ENCODE measurements at places on chromosomes 3 and 15.
A peak's percentile ranks its signal among the peaks of the same experiment; 100 is the strongest.

GRCh38 chr15:80615783-80616391 lies 79.2 kb upstream of the ABHD17C start:
- no peak for DNase-seq

DNA sequence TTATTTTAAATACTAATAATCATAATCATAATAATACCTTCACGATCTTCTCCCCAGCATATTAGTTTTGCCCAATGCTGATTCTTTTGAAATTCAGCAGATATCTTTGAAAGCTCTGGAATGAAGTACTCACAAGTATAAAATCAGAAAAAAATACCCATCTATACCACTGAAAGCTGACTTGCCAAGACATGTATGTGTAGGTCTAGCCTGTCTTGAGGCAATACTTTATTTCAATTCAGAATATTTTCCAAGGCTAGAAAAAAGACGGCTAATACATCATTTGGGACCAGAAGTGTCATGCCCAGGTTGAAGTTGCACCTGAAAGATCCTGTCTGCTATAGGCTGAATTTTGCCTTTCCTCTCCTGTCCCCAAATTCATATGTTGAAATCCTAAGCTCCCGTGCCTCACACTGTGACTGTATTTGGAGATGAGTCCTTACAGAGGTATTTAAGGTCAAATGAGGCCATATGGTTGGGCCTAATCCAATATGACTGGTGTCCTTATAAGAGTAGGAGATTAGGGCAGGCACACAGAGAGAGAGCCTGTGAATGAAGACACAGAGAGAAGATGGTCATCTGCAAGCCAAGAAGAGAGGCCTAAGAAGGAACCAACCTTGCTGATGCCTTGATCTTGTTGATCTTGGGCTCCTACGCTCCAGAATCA lies 255.9 kb upstream of the CMC1 start:
- no peak for DNase-seq

GRCh38 chr15:44535523-44536301 lies 1.2 kb upstream of the EIF3J start:
- DNase-seq: no peak

DNA sequence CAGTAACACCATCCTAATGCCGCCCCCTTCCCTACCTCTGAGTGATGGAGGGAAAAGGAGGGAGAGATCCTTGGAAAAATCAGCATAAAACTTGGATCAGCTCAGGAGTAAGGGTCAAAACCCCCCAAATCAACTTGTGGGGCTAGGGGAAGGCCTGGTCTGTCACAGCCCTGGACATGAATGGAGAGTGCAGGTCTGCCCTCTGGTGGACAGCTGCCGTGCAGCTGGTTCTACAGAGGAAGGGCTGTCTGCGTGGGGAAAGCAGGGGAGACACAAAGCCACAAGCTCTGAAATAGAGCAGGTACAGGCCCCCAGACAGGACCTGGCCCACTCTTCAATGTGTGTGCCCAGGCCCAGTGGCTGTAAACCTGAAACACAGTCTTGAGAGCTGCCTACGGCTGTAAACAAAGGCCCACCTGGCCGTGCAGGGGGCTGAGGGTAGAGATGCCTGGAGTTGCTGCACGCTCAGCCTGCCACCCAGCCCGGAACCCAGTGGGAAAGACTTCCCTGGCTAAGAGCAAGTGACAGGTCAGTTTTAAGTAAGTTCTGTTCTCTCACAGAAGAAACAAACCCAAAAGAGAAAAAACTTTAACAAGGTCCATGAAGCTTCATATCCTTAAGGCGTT lies 16.4 kb downstream of the CLK3 start:
- peak; percentile 86 for DNase-seq

DNA sequence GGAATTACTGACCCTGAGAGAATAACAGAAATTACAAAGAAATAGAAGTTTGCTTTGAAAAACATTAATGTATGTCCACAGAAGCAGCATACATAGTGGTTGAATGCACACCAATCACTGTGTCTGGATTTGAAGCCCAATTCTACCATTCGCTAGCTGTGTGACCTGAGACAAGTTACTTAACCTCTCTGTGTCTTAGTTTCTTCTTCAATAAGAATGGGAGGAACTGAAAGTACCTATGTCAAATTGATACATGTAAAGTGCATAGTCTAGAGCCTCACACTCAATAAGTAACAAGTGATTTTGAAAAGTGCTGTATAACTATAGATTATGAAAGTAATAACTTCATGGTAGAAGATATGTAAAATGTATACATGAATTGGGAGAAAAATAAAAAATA lies 457.8 kb downstream of the FOXP1 start:
- DNase-seq: no peak

- no peak for DNase-seq
Measured at GRCh38 chr3:40584625-40585189, 59.9 kb downstream of the ZNF621 start.

DNA sequence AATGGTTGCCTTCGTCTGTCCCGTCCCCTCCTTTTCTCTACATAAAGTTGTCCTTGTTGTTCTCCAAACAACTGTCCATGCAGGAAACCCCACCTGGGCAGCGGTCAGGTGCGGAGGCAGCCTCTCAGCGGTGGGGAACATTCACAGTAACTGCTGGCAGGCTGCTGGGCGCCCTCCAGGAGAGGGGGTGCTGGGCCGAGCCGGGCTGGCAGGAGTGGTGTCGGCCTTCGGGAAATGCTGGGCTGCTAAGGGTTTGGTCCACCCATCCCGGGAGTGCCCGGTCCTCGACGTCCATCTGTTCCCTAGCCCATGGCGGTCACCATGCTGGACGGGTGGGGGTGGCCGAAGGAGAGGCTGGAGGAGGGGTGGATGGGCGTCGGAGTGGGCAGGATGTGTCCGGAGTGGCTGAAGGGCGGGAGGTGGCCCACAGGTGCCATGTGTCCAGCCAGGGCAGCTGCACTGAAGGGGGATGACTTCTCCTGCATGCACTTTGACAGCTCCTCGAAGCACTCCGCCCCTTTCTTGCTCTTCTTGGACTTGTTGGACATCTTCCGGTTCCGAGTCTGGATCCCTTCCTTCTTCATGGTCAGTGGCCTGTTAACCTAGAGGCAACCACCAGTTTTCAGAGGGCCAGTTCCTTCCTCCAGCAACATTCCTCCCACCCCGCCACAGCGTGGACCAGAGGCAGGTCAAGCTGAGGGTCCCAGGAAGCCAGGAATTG lies 12.1 kb downstream of the GATA2 start:
- DNase-seq: no peak

DNA sequence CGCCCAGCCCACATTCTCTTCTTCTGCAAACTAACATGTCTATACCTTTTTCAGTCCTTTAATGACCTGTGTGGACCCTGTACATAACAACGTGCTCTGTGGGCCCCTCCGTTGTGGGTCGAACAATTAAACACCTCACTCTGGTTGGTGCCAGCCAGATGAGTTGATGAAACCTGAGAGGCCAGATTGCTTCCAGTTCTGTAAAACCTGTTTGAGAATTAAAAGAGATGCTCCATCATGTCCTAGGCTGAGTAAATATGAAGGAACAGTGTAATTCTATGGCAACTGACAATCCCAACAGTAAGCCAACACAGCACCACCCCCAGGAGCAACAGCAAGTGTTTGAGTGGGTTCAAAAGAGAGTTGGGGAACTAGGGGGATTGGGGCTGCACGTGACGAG lies 5.7 kb upstream of the THBS1 start:
- DNase-seq: no peak

DNA sequence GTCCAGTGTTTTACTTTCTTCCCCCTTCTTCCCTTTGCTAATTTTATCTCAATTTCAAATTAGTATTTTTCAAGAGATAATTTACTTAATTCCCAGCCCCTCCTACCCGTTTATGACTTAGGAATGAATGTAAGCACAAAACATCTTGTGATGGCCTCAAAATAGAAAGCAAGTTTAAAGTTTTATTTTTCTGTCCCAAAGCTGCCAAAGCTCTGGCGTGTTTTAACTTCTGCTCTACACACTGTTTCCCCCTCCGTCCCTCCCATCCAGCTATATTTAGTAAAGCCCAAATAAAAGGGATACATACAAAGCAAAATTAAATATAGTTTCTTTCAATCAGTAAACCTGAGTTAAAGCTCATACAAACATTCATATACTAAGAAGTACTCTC lies 59.9 kb downstream of the IGF2BP2 start:
- DNase-seq: no peak

GRCh38 chr15:35712956-35713355 lies 167.0 kb upstream of the DPH6 start:
- no peak for DNase-seq

GRCh38 chr3:83317605-83318004 lies 1556.2 kb upstream of the GBE1 start:
- DNase-seq: no peak

DNA sequence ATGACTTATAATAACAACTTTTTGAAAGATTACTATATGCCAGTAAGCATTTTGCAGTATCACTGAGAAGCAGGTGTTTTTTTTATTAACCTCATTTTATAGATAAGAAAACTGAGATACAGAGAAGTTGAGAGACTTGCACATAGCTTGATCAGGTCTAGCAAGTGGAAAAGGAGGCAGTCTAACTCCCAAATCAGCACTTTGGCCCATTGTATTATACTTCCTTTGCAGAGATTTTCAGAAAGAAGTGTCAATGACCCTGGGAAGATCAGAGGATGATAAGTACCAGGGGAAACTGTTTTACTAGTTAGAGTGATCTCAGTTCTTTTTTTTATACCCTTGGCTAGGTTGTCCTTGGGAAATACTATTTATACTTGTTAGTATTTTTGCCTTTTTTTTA lies 358.7 kb downstream of the SQOR start:
- no peak for DNase-seq

DNA sequence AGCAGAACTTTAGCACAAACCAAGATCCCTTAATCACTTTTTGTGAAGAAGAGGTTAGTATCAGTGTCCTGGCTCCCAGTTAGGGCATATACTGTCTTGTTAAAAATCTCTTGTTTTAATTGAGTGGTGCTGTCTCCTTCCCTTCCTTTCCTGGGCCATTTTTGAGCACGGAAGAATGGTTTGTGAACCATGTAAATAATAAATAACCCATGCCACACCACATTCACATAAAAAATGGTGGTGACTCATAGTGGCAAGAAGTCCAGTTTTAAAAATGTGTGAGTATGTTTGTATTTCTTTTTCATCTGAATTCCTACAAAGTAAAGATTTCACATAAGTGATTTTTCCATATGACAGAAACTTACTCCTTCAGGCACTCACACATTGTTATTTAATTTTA lies 59.1 kb upstream of the SPRED1 start:
- no peak for DNase-seq

GRCh38 chr15:39165020-39165706 lies 415.7 kb upstream of the THBS1 start:
- no peak for DNase-seq

- no peak for DNase-seq
Measured at GRCh38 chr15:44729408-44730127, 6.8 kb upstream of the TRIM69 start.

DNA sequence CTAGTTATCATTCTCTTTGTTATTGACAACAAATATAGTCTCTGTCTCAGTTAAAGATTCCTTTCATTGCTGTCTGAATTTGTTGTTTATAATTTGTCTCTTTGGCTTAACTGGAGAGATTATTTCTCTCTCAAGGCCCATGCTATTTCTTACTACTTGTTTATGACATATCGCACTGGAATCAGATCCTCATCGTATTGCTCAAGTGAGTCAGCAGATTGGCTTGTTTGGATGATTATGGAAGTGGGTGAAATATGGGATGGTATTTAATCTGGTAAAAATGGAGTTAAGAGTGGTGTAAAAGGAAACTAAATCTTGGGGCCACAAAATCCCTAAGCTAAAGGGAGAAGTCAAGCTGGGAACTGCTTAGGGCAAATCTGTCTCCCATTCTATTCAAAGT lies 613.1 kb downstream of the SI start:
- no peak for DNase-seq

- DNase-seq: no peak
Measured at GRCh38 chr3:184259878-184260723, 1.3 kb downstream of the CAMK2N2 start.

GRCh38 chr3:172342097-172342659 lies 106.1 kb downstream of the GHSR start:
- DNase-seq: no peak

DNA sequence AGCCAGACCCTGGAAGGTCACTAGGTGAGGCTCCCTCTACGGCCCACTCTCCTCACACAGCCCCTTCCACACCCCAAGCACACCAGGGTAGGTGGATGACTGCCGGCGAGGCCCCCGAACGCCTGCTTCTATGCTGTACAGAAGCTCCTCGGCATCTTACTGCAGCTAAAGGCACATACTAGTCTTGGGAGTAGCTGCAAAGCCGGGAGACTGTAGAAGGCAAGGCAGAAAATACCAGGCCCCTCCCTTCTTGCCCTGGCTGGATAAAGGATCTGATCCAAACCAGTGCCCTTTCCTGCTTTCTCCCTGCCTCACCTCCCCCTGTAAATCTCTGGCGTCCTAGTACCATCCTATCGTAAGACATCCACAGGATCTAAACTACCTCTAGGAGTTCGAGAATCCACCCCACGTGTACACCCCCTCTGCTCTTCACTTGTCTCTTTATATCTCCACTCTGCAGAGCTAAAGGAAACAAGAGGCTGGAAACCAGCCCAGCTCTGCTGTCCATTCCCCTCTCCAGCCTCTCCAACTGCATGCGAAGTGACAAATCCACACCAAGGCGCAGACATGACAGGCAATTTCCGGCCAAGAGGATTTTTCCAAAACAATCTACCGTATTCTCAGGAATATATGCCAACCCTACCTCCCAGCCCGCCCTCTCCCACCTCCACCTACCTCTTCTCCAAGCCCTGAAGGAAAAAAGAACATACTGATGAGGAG lies 11.8 kb downstream of the TNK2 start:
- no peak for DNase-seq

- DNase-seq: no peak
Measured at GRCh38 chr15:59521443-59521842, 83.5 kb downstream of the FAM81A start.

- peak; percentile 93 for DNase-seq
Measured at GRCh38 chr15:57306161-57306943, 70.0 kb upstream of the CGNL1 start.

- DNase-seq: no peak
Measured at GRCh38 chr15:83833569-83833968, 179.6 kb downstream of the ADAMTSL3 start.

DNA sequence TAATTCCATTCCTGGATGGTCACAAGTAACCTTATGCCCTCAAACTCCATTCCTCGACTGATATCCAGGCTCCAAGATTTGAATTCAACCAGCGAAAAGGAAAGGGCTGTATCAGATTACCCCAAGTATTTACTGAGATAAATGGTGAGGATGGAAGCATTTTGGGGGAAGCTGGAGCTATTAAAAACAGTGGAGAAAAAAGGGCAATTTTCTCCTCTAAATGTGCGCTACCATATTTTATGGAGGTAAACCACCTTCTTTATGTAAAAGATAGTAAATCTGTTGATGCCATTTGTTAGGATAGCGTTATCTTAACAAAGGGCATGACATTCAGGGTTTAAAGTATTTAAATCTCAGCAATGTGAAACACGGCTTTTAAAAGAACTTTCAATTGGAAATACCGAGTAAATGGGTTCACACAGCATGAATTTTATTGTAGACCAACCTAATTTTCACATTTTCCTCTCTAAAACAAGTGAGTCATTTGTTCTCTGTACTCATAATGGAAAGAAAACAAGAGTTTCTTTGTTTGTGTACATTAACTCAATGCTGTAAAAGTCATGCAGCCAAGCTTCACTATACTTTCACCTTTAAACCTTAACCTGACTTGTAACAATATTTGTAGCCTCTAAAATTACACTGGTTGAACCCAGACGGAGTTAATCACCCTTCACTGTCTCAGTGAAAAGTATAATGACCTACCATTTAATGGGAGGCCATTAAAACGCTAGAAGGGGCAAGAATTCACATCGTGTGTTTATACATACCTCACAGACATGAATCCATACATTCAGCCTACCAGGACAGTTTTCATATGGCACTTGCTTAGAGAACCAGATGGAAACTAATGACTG lies 773.4 kb downstream of the ROBO1 start:
- no peak for DNase-seq

All from D721Med (cell line).